ENCODE measurements at places on chromosomes 12 and 14. TPM values are rescaled to one million over a fixed set of nuclear protein-coding genes. Genes with fewer than 3 reads are reported as not detected.

The SLC6A12 gene
- 0.76 TPM for total RNA-seq

DNA sequence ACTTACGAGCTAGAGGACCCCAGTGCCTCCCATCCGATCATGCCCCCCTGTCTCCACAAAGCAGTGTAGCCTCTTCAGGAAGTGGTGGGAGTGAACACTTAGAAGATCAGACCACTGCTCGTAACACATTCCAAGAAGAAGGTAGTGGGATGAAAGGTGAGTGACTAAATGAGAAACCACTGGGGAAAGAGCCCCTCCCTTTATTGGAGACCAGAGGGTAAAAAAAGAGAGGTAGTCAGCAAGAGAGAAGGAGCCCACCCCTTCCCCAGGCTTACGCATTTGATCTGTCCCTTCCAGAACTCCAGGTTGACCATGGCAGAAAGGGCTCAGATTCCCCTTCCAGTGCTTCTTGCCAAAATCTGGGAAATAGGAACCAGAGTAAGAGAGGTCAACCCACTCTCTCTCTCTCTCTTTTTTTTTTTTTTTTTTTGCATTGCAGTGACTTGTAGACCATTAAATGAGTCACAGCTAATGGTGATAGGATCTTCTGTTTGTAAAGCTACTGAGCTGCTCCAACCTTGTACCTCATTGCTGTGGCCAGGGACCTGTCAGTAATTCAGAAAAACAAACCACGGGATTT lies 165.4 kb downstream of the GCH1 start:
- H3K27me3 ChIP-seq, result no peaks in the 10 kb centered on the region
- H3K27ac ChIP-seq, result no peak overlapping the region
- H3K4me1 ChIP-seq, result peaks cover 18% of the 10 kb centered on the region
- DNase-seq, result no peak
- H3K36me3 ChIP-seq, result no peaks in the 10 kb centered on the region
- no peak overlapping the region for H3K4me3 ChIP-seq

DNA sequence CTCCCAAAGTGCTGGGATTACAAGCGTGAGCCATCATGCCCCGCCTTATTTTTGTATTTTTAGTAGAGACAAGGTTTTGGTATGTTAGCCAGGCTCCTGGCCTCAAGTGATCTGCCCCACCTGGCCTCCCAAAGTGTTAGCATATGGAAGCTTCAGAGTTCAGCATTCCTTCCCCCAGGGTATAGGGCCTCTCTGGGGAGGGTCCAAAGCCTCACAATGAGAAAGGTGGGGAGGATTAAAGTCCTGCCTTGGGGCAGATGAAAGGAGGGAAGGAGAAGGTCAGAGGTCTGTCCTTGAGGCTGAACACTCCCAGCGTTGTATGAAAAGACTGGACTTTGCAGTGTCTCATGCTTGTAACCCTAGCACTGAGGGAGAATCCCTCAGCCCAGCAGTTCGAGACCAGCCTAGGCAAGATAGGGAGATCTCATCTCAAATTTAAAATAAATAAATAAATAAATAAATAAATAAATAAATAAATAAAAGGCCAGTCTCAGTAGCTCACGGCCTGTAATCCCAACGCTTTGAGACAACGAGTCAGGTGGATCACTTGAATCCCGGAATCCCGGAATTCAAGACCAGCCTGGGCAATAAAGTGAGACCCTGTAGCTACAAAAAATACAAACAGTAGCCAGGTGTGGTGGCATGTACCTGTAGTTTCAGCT lies 22.0 kb upstream of the RCOR1 start:
- H3K27me3 ChIP-seq, result no peaks in the 10 kb centered on the region
- H3K36me3 ChIP-seq, result no peaks in the 10 kb centered on the region
- DNase-seq, result no peak
- H3K4me3 ChIP-seq, result no peak overlapping the region
- H3K27ac ChIP-seq, result peak overlapping the region; percentile 97

- no peak for DNase-seq
- H3K36me3 ChIP-seq, result 0 out of 2 replicates have a peak, but pooled peaks cover 3% of the 10 kb centered on the region
- H3K27me3 ChIP-seq, result no peaks in the 10 kb centered on the region
- H3K4me1 ChIP-seq, result peaks cover 18% of the 10 kb centered on the region
Observed at GRCh38 chr14:85587151-85587711, 57.3 kb downstream of the FLRT2 start.

DNA sequence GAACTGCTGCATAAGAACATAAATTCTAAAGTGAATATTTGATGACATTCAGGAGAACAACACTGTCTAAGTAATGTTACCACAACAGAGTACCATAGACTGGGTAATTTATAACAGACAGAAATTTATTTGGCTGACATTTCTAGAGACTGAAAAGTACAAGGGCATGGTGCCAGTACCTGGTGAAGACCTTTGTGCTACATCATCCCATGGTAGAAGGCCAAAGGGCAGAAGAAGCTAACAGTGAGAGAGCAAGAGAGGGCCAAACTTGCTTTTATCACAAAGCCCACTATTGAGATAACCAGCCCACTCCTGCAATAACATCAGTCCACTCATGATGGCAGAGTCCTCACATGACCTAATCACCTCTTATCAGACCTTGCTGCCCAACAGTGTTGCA lies 88.8 kb downstream of the FIGNL2 start:
- no peaks in the 10 kb centered on the region for H3K36me3 ChIP-seq
- DNase-seq, result no peak
- H3K27me3 ChIP-seq, result no peaks in the 10 kb centered on the region
- H3K4me1 ChIP-seq, result peaks cover 4% of the 10 kb centered on the region
- H3K27ac ChIP-seq, result no peak overlapping the region
